ENCODE measurements at places on chromosomes 2 and 18. TPM values are rescaled to one million over a fixed set of nuclear protein-coding genes. Genes with fewer than 3 reads are reported as not detected.

DNA sequence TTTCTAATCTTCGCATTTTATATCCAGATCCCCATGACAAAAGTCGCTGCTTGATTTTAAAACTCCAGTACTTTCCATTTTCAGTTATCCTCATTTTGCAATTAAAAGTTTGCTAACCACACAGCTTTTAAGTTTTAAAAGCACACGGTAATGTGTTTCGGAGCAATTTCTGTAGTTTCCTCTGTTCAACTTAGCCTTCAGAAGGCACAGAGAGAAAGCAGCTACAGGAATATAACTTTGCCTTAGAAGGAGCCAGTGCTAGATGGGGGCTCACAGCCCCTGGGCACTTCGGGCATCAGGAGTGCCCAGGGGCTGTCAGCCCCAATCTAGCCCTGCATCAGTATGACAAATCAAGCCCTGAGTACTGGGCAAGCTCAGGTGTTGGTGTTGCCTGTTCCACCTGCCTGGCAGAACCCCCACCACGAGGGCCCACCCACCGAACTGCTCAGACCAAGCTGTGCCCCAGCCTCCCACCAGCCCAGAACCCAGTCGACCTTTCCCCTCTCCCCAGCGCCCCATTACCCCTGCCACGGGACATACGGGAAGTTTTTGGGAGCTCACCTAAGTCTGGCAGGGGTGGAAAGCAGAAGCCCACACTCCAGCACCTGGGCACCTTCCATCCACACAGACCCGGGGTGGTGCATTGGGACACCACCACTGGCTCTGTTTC, 47.3 kb downstream of the TRABD2A start:
- DNase-seq, result no peak

- no peak for DNase-seq
Measured at GRCh38 chr18:30134020-30134419, 908.5 kb downstream of the DSC3 start.

DNA sequence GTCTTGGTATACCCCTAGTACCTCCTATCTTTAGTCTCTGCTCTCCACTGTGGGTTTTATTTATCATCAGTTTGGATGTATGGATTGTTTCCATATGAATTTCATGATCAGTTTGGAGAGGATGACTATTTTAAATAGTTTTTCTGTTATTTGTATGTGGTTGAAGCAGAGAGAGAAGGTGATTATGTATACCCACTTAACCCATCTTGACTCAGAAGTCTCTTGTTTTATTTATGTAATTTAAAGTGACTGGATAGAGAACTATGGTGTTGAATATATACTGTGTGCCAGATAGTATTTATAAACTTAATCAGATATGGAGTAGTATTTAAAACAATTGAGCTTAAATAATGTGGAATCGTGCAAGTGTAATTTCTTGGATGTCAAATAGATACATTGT, 39.9 kb downstream of the SMAD4 start:
- DNase-seq, result no peak

GRCh38 chr2:121902171-121902591, 146.7 kb downstream of the TSN start:
- no peak for DNase-seq

GRCh38 chr2:239459606-239460005, 58.8 kb upstream of the HDAC4 start:
- DNase-seq, result no peak

NTSR2 gene
- not detected for total RNA-seq

CNTNAP5 gene
- total RNA-seq, result 0.14 TPM

LRATD1 gene
- 2.1 TPM for total RNA-seq

Measured in thymus (tissue), 14 donors.